Occipital lobe (tissue), 3 donors: ENCODE measurements at places on chromosomes 13 and 19. TPM values are rescaled to one million over a fixed set of nuclear protein-coding genes. Genes with fewer than 3 reads are reported as not detected.
A peak's percentile ranks its signal among the peaks of the same experiment; 100 is the strongest.

GRCh38 chr13:73759434-73759833 lies 374.8 kb downstream of the KLF12 start:
- no peak for DNase-seq

Gene ERICH4
- not detected for total RNA-seq

- DNase-seq = no peak
These were observed 31.8 kb downstream of the PEX11G start for GRCh38 chr19:7456964-7457541.

GRCh38 chr13:39023761-39024160 lies 14.1 kb downstream of the PROSER1 start:
- DNase-seq = no peak

Gene ZNF383
- 18.9 TPM for total RNA-seq

Gene RFXAP
- 9.2 TPM for total RNA-seq

DNA sequence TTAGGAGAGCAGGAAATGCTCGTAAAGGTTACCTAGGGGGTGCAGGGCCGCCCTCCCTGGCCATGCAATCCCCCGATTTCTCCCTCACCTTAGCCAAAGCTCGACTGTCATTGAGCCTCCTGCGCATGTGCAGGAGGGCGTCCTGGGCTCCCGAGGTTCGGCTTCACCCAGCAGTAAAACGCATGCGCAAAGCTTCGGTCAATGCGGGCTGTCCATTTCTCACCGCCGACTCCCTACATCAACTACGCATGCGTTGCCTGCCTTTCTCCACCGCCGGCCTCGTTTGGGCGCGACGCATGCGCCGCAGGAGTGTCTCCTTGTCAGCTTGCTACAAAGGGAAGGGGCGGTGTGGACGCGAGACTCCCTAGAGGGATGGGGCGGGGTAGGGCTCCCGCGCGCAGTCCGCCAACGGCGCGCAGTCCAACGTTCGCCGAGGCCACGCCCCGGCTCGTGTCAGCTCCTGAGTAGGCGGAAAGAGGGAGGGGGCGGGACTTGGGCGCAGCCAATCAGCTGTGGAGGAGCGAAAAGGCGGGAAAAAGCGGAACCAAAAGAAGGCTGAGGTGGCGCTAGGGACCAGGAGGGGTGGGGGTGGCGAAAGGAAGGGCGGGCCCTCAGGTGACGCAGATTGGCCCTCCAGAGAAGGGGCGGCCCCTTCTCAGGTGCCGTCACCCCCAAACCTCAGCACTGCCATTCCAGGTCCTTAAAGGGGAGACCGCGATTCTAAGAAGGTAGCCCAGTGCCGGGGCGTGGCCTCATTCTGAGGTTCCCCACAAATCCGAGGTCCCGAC lies at the start of the genes SYNGR4 and TMEM143:
Gene SYNGR4 (plus strand): TSS at position 558 of the 788 bp plus-strand sequence. CDS start 1,476 bp downstream, outside the sequence.
Gene TMEM143 (minus strand): TSS at position 131 of the 788 bp plus-strand sequence. CDS start 20 bp downstream, at position 111.
- DNase-seq = peak; percentile 99

Gene IZUMO2
- total RNA-seq = not detected

DNA sequence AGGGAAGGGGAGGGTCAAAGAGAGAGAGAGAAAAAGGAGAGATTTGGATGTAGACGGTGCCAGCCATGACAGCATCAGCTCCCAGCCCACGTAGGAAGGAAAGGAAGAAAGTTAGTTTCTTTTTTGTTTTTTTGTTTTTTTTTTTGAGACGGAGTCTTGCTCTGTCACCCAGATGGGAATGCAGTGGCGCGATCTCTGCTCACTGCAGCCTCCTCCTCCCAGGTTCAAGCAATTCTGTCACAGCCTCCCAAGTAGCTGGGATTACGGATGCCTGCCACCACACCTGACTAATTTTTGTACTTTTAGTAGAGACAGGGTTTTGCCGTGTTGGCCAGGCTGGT lies 27.6 kb downstream of the ELL start:
- DNase-seq = no peak

DNA sequence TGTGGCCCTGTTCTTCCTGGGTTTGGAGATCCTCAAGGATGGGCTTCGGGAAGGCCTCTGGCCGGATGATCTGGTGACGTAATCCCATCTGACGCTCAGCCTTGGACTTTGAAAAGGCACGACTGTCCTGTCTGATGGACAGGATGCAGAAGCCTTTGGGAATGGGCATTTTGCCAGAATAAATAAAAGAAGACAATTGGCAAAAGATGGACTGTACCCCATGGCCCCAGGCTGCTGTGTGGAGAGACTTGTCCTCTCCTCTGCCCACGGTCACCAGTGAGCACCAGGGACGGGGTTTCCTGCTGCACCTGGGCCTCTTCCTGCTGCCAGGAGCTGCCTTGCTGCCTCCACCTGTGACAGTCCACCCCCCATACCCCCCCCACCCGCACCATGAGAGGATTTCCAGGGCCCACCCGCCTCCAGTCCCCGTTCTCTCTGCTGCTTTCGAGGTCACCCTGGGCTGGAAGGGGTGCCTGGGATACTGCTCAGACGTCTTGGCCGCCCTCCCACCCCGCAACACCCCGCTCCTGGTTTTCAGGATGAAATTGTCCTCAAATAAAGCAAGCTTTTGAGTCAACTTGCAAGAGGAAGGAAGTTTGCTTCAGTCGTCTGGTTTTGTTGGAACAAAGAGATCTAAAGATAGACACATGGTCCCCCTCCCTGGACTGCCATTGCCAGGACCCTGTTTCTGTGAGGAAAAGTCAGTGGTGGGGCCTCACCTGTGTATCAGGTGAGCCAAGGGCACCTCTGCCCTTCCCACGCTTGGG lies 40.9 kb downstream of the MCF2L start:
- no peak for DNase-seq

Gene ZNF549
- 18.7 TPM for total RNA-seq

GRCh38 chr13:25179832-25180774 lies 8.0 kb upstream of the AMER2 start:
- DNase-seq = no peak

GRCh38 chr13:39612023-39612637 lies 9.1 kb upstream of the LHFPL6 start:
- DNase-seq = no peak

Gene GPC6
- total RNA-seq = 9.8 TPM

Gene GMIP
- 14.3 TPM for total RNA-seq

GRCh38 chr13:43782686-43783085 lies 4.1 kb downstream of the ENOX1 start:
- DNase-seq = no peak

DNA sequence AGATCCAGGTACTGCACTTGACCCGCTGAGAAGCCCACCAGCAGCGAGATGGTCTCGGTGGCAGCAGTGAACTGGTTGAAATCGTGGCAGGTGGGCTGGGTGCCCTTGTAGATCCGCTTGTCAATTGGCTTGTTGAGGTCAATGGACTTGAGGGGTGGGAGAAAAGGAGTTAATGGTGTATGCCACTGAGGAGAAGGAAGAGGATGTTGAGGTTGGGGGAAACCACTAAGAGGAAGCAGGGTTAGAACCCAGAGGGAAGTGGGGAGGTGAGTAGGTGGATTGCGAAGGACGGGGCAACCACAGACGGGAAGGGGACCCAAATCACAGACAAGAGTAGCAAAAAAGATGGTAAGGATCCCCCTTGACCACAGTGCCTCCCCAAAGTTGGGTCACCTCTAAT lies 1.7 kb downstream of the DMWD start:
- no peak for DNase-seq

Gene UHRF1
- 8.3 TPM for total RNA-seq

- no peak for DNase-seq
These were observed 32.3 kb upstream of the MYCBP2 start for GRCh38 chr13:77359171-77359570.

DNA sequence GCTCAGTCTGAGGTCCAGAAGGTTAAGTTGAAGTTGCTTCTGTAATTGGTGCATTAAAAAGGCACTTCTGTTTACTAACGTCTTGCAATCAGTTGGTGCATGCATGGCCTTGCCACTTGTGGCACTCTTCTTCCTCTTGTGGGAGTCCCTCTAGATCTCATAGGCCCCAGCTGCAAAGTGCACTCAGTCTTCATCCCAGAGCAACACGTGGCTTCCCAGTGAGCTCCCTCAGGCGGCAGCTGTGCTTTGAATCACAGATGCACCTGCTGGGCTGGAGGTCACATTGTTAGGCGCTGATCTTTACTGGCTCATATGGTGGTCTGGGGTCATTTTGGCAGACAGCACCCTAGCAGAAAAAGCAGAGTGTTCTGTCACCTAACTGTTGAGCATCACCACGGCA lies 215.7 kb downstream of the ZNF536 start:
- DNase-seq = no peak

Gene UNC13A
- total RNA-seq = 29.6 TPM

DNA sequence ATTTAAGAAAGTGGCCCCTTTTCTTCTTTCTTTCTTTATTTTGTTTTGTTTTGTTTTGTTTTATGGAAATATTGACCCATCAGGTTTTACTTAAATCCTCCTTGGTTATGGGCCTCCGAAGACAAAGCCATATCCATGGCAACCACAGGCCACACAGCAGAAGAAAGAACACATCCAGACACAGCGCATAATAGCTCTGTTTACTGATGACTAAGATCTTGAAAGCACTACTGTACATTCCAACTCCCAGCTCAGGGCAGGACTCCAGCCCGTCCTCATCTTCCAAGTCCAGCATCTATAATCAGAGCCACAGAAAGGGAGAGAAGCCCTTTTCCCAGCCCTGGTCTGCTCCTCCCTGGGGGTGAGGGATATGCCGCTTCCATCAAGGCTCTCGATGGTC lies 84.3 kb downstream of the NUFIP1 start:
- no peak for DNase-seq

DNA sequence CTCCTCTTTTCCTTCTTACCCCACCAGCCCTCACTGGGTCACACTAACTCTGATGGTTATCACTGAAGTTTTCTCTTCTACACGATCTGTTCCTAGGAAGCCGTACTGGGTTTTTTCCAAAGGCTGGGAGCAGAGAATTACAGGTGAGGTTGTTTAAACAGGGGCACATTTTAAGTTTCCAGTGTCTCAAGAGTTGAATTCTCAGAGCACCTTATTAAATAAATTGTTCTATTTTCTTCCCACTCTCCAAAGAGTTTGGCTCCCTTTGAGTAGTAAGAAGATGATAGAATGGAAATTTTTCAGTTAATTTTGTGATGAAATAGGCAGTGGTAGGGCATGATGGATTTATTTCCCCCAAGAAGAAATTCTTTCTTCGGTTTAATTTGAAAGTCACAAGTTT lies at the start of gene OR7D4:
Gene OR7D4 (minus strand): TSS at position 101 of the 400 bp plus-strand sequence. CDS start 4,752 bp downstream, outside the sequence.
- DNase-seq = no peak

Gene MIPEP
- 14.0 TPM for total RNA-seq

Gene CDX2
- not detected for total RNA-seq

- no peak for DNase-seq
These were observed 560.9 kb upstream of the PCDH9 start for GRCh38 chr13:67791047-67791446.

GRCh38 chr19:2678044-2678671 lies 24.3 kb downstream of the GNG7 start:
- DNase-seq = no peak
